ENCODE measurements at places on chromosomes 13 and 19. TPM values are rescaled to one million over a fixed set of nuclear protein-coding genes. Genes with fewer than 3 reads are reported as not detected.

DNA sequence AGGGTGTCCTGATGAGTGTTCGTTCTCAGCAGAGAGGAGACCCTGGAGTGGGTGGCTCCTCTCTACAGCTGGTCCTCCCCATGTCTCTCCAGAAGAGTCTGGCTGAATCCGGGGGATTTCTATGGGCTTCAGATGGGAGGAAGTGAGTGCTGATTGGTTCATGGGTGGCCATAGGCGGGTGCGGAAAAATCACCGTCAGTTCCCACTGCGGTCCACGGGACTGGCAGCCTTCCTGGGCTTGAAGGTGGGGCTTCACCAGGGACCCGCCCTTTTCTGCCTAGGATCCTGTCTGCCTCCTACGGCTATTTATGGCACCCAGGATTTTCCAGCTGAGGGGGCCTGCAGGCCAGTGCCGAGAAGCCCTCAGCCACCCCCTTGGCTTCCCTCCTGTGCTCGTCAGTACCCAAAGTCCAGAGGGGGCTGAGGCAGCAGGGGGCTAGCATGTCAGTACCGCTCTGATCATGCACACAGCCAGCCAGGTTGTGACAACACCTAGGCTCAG lies 18.4 kb downstream of the CPB2 start:
- no peaks in the 10 kb centered on the region for H3K36me3 ChIP-seq
- H3K27me3 ChIP-seq: no peaks in the 10 kb centered on the region
- H3K4me3 ChIP-seq: no peak overlapping the region
- no peak for DNase-seq
- H3K27ac ChIP-seq: no peak overlapping the region

DNA sequence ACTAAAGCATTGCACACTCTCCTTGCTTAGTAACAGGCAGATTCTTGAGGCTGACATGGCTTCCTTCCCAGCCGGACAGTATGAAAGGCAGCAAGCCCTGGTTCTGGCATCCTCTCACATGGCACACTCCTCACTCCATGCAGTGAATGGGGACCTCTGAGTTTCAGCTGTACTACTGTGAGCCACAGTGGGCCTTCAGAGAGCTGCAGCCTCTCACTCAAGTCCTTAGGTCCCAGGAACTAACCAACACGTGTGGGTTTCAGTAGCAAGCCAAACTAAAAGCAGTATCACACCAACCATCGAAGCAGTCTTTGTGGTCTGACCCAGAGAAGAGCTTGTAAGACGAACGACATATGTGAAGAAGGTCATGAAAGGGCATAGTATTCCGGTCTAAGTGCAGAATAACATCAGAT lies 128.2 kb downstream of the TBC1D4 start:
- no peak for DNase-seq
- H3K4me1 ChIP-seq: no peaks in the 10 kb centered on the region
- no peak overlapping the region for H3K4me3 ChIP-seq
- H3K27ac ChIP-seq: no peak overlapping the region

SULT2A1 gene
- 190 TPM for polyA plus RNA-seq

- no peaks in the 10 kb centered on the region for H3K27me3 ChIP-seq
- no peaks in the 10 kb centered on the region for H3K4me1 ChIP-seq
- no peak overlapping the region for H3K4me3 ChIP-seq
- H3K27ac ChIP-seq: no peak overlapping the region
These were observed 32.9 kb downstream of the SERTM1 start for GRCh38 chr13:36706755-36707154.

DNA sequence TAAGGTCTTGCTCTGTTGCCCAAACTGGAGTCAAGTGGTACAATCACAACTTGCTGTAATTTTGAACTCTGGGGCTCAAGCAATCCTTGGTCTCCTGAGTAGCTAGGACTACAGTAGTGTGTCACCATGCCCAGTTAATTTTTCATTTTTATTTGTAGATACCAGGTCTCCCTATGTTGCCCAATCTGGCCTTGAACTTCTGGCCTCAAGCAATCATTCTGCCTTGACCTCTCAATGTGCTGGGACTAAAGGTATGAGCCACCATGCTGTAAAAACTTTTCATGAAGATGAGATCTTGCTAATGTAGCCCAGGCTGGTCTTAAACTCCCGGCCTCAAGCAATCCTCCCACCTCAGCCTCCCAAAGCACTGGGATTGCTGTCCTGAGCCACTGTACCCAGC lies 15.1 kb upstream of the NAA16 start:
- H3K27me3 ChIP-seq: no peaks in the 10 kb centered on the region
- no peak for DNase-seq
- H3K4me1 ChIP-seq: no peaks in the 10 kb centered on the region
- no peak overlapping the region for H3K27ac ChIP-seq
- no peak overlapping the region for H3K4me3 ChIP-seq
- no peaks in the 10 kb centered on the region for H3K36me3 ChIP-seq
